ENCODE measurements at places on chromosomes 11 and 22.

GRCh38 chr11:35859301-35859700, 84.6 kb upstream of the LDLRAD3 start:
- DNase-seq = no peak

GRCh38 chr11:106872246-106872645, 146.0 kb downstream of the GUCY1A2 start:
- DNase-seq = no peak

- no peak for DNase-seq
Observed at GRCh38 chr11:30650266-30650665, 64.1 kb upstream of the MPPED2 start.

GRCh38 chr22:46047226-46047625, 70.3 kb upstream of the WNT7B start:
- no peak for DNase-seq

GRCh38 chr11:74311352-74311926, at the start of gene P4HA3:
P4HA3 (minus strand) TSS chr11:74311640; CDS start chr11:74311611, 29 bp downstream.
- peak; percentile 50 for DNase-seq

- no peak for DNase-seq
Observed at GRCh38 chr11:35131886-35132285, 7.1 kb upstream of the CD44 start.

- no peak for DNase-seq
Observed at GRCh38 chr11:90908074-90908473, 685.2 kb upstream of the CHORDC1 start.

DNA sequence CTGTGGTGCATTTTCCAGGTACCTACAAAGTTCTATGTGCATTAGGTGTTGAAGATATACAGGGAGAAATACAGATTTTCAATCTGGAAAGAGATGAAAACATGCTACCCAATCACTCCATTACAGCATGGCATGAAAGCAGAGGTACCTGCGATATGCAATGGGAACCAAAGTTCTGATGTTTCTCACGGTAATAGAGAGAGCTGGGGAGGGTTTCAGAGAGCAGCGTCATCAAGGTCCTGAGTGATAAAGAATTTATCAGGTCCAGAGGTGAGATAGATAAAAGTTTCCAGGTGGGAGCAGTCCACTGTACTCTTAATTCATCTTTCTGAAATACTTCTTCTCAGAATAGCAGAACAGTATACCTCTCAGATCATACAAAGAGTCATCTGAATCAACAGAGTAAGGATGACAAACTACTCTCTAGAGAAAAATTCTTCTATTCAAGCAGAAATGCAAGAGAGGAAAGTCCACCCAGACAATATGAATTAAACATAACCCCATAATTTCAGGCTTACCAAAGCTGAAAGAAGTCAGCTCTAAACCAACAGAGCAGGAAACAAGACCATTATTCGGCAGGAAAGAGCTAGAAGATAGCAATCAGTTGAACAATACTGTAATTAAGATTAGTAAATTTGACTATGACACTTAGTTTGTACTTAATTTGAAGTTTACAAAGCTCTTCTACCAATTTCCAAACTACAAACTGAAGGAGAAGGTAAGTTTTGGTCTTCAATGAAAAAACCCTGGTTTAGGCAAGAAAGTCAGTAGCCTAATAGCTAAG, 12.8 kb downstream of the CTSC start:
- no peak for DNase-seq

DNA sequence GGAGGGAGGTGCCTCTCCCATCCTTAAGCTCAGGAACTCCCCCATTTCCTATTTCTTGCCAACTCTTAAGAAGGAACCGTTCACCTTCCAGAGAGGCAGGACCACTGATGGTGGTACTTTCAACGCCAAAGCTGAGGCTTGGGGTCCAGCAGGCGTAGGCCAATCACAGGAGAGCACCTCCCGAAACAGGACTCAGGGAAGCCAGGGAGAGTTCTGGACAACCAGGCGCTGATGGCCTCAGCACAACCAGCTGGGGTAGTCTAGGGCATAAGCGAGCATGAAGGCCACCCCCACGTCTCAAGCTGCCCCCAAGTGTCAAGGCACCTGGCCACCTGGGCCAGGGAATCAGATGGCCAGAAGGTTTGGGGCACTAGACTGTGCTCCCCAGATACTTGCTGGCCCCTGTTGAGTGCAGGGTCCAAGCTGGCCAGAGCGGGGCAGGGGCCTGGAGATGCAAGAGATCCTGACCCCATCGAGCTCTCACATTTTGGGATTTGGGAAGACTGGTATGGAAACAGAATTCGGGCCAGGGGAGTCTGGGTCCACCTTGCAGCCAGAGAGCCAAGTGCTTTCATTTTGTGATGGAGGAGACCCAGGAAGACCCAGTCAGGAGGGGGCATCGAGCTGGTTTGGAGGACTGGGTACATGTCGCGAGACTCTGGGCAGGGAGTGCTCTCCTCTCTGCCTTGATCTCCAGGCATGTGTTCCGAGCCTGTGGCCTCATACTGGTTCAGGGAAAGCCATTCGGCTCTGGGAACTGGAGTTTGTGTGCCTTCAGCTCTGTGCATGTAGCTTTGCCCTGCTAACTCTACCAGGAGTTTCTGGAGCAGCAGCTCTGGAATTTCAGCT, 926 bp downstream of the CD6 start:
- peak; percentile 54 for DNase-seq

DNA sequence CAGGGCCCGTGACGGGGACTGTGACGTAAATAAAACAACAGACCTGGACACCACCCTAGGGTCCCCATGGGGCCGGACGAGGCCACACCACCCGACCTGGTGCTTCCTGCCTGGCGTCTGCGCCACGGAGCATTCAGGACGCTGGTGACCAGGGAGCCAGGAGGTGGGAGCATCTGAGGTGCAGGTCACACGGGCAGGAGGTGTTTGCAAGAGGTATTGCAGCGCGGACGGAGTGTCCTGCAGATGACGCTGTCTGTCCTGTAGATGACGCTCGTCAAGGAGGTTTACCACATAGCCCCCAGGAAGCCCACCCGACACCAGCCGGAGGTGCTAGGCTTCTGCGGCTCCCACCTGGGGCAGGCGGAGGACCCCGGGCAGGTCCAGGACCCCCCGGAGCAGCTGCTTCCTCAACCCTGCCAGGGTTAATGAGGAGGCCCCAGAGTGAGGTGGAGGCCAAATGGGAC, 986 bp upstream of the MUC5B start:
- no peak for DNase-seq

DNA sequence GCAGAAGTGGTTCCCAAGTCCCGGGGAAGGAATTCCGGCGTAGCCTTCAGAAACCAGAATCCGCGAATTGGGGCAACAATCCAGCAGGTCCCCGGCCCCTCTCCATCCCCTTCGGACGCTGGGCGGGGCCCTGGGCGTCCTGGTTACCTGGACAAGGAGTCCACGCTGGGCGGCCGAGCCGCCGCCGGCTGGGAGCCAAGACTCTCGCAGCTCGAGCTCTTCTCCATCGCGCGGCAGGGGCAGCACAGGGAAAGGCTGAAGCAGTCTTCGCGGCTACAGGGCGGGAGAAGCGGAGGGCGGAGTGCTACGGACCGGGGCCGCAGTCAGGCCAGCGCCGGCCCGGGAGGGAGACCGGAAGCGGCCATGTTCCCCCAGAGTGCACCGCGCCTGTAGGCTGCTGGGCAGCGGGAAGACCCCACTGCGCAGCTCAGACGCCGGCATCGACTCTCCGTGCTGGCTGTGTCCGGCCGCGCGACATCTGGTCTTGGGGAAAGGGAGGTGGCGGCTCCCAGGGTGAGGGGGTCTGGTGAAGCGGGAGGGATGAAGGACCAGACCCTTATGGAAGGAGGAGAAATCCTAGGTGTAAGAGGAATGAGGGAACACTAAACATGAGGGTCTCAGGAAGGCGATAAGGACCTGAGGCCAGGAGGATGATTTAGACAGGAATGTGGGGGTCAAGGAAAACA, at the start of gene MTMR2:
MTMR2 (minus strand) TSS at position 380 of the 686 bp plus-strand sequence; CDS start at position 227, 153 bp downstream.
- peak; percentile 53 for DNase-seq

- no peak for DNase-seq
Observed at GRCh38 chr22:47201996-47202818, 439.8 kb downstream of the TBC1D22A start.

DNA sequence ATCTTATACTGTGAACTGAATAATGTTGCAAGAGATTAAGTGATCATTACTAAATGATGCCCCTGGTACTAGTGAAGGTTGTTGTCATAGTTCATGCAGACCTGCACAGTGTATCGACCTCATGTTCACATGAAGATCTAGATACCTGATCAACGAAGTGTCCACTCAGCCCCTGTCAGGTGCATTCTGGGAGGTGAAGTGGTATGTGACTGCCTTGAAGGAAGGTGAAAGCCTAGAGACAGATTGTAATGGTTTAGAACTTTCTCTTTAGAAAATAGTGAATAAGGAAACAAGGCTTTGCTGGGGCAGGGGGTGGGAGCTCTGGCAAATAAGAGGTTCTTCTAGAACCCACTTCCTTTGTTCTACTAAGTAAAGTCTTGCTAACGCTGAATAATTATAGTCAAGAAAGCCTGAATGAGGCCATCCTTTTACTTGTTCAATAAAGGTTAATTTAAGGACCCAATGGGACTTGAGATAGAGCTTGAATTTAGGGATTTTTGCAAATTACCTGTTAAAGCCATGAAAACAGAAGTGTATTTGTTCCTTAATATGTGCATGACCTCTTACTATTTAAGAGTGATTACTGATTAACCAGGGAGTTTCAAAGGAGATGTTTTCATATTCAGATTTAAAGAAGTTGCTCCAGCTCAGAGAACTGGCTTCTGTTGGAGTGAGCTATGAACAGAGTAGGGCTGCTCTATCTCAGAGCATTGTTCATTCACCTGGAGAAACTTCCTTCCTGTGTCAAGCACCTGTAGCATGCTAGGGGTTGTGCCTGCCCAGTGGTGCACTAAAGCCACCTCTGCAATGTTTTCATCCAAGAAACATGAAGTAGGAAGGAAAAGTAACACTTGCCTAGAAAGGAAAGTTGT, 45.3 kb downstream of the C22orf31 start:
- DNase-seq = no peak

DNA sequence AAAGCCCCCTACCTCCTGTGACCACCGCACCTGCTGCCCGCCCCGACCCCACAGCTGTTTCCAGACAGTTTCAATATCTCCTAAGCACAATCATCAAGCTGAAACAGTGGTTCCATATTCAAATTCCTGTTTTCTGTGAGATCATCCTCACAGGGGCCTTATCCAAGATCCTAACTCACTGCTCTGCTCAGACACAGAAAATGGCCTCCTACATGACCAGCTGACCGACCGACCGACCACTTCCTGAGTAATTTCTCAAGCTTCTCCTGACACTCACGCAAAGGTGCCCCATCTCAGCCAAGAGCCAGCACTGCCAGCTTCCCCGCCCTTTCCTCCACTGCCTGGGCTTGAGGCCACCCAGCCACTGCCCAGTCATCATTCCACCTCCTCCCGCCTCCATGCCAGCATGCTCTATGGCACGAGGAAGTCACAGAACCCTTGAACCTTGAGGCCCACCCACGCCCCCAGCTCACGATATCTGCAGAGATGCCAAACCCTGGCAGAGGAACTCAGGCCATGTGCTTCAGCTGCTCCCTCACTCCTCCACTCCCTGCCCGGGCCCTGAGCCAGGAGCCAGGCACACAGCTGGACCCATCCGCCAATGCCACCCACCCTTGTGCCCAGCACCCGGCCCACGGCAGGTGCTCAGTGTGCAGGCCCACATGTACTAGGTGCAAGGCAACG, 14.0 kb downstream of the KIAA0930 start:
- DNase-seq = no peak

- DNase-seq = no peak
Observed at GRCh38 chr11:70771099-70771885, 373.0 kb downstream of the CTTN start.

- DNase-seq = no peak
Observed at GRCh38 chr11:86559311-86559945, 113.0 kb downstream of the ME3 start.

DNA sequence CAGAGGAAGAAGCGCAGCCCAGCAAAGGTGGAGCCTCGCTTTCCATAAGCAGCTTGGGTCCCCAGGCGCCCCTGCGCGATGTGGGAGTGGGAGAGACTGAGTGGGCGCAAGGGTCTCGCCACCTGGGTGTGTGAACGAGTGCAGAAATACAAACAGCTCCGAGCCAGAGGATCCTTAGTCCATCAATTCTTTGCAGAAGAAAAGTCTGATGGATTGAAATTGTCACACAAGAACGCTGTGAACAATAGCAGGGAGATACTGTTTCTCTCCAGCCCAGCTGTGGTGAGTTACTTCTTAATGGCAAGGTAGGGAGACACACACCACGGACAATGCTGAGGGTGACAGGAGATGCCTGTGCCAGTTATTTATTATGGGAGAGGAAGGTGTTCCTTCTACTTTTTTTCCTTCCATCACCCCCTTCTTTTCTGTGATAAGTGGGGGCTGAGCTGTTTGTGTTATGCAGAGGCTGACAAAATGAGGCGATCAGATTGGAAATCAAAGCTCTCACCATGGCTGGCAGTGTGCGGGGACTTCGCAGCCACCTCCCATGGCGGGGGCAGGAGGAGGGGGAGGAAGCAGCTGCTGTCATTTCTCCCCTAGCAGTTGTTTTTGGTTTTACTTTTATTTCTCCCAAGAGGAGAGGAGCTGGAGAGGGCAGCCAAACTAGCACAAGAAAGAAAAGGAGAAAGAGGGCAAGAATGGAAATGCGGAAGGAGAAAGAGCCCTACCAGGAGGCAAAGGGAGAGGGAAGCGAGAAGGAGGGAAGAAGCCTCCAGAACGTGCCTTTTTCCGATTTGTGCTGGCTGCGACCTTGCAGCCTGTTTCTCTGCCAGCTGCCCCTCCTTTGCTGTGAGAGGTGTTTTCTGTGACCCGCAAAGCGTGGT, 755.8 kb downstream of the NTM start:
- peak; percentile 1 for DNase-seq

GRCh38 chr22:38347181-38347943, 30.1 kb upstream of the CSNK1E start:
- no peak for DNase-seq

GRCh38 chr11:64006398-64006797, 20.2 kb downstream of the OTUB1 start:
- no peak for DNase-seq

GRCh38 chr11:86003654-86004053, 65.2 kb downstream of the PICALM start:
- DNase-seq = no peak

- DNase-seq = no peak
Observed at GRCh38 chr11:71309611-71310010, 57.2 kb upstream of the SHANK2 start.

DNA sequence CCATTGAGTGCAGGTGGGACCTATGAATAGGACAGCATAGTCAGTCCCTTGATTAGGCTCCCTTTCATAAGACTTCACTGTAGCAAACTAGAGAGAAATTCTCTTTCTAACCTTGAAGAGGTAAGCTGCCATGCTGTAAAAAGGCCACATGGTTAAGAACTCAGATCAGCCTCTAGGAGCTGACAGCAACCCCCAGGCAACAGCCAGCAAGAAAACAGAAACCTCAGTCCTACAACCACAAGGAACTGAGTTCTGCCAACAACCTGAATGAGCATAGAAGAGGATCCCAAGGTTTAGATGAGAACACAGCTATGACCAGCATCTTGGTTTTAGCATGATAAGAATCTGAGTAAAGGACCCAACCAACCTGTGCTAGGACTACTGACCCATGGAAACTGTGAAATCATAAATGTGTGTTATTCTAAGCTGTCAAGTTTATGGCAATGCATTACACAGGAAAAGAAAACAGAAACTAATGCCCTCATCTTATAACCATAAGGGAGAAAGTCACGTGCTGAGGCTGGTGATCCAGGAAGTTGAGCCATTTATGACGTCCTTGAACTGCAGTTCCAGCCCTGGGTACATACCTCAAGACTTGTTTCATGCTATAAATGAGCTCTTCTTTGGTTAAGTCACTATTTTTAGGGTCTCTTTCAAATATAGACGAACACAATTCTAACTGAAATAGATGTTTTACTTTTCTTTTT, 43.3 kb downstream of the RAB38 start:
- DNase-seq = no peak

- DNase-seq = no peak
Observed at GRCh38 chr11:93984196-93984567, 37.0 kb upstream of the HEPHL1 start.
